ENCODE measurements at places on chromosomes 5 and 9.

- no peak for DNase-seq
Observed at GRCh38 chr9:77183581-77183980, 6.2 kb downstream of the VPS13A start.

DNA sequence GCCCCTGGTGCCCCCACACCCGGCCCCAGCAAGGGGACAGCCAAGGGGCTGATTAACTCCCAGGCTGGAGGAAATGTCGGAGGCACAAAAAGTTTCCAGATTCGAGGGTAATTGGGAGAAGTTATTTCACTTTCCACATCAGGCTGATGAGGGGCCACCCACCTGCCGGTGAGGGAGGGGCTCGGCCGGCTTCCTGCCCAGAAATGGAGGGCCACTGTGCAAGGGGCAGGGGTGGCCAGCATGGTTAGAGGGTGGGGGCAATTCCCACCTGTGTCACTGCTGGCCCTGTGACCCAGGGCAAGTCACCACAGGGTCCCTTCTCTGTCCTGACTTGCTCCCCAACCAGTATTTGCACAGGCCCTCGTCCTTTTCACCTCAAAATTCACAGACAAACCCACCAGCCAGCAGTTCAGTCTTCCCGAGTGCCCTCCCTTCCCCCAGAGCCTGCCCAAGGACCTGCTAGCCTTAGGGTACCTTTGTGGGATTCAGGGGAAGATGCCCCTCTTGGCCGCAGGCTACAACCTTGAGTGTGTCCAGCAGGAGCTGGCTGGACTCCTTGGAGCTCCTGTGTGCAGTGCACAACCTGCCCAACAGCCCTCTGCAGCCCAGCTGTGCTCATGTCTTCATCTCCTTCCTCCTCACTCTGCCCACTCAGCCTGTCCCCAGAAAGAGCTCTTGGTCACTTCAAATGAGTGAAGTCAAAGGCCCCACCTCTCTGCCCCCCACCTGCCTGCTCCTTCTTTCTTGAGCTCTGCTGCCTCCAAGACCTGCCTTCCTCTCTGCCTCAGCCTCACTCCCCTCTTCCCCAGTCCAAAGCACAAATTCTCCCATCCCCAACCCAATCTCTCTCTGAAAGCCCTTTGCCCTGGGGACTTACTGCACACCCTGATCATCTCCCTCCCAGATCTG is 130.5 kb downstream of the BARX1 start:
- DNase-seq, result no peak

DNA sequence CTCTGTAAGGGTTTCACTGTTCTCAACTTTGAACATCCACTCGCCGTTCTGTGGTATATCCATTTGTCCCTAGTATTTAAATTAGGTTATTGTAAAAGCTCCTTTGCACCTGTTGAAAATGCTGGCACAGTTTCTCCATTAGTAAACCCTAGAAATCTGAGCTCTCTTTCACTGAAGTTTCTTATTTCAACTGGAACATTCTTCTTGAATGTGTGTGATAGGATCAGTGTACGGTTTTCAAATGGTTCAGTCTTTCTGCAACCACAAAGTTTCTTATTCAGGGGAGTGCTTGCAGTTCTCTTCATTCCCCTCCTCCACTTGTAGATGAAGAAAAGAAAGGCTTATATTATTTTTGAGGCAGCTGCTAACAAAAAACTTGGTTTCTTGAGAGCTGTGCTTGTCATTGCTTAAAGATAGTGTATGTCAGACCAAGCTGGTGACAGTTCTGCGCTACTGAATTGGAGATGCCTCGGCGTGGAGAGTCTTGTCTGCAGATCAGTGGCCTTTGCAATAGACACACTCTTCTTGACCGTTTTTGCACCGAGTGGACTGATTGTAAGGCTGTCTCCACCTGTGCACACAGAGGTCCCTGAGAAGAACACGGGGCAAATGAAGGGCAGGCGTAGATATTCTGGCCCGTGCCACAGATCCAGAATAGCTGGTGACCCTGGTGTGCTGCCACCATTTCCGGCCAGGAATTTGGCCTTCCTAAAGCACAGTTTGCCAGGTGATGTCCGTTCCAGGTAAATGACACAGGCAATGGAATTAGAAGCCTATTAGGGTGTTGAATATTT is 102.2 kb downstream of the TRIO start:
- no peak for DNase-seq

- DNase-seq, result no peak
Observed at GRCh38 chr5:33229216-33229615, 211.5 kb upstream of the TARS1 start.

- DNase-seq, result no peak
Observed at GRCh38 chr5:5523066-5523505, 100.6 kb downstream of the ICE1 start.

GRCh38 chr9:121498150-121498486 is 1.5 kb downstream of the GGTA1 start:
- DNase-seq, result peak; percentile 71

DNA sequence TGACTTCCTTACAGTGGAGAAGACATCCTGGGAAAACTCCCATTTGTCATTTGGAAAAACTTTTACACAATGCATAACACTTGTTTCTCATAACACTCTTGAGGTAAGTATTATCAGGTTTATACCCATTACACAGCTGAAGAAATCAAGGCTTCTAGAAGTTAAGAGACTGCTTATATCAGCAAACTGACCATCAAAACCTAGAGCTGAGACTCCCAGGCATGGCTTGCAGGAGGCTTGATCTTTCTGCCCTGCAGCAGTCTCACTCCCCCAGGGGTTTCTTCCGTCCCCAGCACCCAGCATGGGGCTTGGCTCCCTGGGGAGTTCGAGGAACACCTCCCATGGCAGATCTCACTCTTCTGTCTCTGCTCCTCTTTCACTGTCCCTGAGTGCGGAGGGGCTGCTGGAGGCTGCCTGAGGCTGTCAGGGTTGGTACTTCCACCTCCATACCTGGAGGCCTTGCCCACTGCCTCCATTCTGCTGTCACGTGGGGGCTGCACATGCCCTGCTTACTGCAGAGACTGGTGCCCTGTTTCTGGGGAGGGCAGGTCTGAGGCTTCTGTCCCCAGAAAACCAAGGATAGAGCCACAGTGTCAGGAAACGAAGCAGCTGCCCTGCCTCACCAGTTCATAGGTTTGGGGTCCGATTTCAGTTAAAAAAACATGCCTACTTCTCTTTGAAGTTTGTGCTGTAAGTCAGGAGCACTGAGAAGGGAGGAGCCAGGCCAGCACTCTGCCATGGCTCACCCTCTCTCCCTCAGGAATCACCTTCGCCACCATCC is 202.5 kb downstream of the PAX5 start:
- DNase-seq, result no peak

- DNase-seq, result no peak
Observed at GRCh38 chr9:38026021-38026809, 42.8 kb downstream of the SHB start.

DNA sequence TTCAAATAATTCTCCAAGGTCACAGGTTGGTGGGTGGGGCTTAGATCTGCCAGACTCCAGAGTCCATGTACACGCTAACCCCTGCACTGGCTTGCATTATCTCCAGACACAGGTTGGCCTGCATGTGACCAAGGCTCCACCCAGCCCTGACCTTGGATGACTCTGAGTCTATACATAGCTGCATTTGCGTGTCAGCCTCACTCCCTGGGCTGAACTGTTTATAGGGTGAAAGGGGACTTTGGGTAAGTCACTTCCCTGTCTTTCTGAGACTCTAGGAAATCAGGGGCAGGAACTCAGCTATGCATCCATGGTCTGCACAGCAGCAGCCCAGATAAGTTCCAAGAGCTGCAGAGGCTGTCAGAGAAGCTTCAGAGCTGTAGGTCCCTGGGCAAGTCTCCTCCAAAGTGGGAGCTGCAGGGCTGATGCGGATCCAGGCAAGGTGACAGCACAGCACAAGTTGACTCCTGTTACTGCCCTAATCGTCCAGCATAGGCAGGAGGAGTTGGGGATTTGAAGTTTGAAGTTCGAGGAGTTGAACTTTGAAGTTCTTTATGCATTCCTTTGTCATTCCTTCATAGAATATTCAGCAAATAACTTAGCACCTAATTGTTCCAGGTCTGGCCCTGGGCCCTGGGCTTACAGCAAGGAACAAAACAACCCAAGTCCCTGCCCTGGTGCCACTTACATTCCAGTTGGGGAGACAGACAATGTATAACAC is 53.4 kb downstream of the SLC22A5 start:
- DNase-seq, result no peak

DNA sequence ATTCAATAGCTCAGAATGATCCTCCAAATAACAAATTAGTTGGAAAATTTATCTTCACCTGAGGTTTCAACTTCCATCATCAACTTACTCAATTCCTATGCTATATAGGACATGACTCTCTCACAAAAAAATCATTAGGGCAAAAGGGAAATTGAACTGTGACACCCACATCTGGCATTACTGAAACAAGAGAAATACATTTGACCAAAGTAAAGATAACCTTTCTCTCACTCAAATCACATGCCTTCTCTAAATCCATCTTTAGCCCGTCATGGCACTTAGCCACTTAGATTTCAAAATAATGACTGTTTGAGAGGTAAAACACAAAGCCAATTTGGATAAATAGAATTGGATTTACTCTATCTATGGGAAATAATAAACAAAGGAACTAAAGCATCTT is 126.4 kb downstream of the ADAMTS6 start:
- no peak for DNase-seq

DNA sequence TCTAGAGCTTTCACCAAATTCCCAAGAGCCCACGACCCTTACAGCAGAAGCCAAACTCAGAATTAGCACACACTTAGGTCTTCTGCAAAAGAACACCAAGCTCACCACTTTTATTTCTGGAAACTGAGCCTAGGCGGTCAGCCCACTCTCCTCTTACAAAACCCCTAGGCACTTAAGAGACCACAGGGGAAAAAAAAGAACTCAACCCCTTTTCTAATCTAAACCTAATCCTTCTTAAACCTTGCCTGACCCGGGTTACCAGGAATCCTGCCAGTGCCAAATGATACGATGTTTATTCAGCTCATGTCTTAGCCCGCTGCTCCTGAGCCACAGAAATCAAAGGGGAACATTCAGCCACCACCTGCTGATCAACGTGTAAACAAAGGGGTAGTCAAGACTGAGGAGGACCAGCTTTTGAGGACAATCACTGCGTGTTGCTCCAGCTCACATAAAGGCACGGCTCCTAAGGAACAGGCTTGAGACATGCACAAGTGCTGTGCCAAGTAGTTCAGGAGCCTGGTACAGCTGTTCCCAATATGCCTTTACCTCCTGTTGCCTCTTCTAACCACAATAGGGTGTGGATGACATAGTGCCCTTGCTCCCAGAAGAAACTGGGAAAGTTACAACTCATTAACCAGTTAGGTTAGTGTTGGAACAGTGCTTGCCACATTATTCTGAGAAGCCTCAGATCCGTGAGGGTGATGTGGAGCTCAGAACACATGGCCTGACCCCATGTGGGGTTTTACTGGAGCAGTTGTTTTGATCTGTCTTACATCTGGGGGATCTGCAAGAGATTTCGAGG is 49.3 kb downstream of the ZFAND5 start:
- DNase-seq, result peak; percentile 69

DNA sequence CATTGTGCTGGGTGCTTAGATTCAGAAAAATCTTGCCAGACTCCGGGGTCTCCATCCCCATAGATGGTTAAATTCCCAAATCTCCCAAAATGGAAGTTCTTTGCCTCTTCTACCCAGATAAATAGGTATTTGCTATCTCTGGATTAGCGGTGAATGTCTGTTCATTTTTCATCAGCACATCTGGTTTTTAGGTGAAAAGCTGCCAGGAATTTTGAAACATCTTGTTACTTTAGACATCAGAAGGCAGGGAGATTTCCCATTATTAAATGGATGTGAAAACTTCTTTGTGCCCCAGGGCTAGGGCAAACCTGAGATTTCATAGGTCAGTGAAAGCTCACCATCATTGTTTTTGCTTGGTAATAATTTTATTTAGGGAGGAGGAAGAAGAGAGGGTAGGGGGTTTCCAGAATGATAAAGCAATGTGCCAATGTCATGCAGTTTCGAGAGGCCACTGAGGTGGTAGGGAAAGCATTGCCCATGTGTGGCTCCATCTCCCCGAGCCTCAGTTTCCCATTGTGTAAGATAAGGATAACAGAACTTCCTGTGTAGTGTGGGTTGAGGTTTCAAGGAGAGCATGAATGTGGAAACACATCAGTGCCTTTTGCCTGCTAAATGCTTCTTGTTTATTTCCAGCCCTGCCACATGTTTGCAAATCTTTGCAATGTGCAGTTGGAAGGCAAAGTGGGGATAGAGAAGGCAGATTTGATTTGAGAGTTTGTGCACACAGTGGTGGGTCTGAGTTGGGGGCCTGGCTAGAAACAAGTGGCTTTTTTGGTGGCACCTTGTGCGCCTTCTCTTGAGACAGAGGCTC is 147.2 kb upstream of the KLF4 start:
- DNase-seq, result no peak

- DNase-seq, result no peak
Observed at GRCh38 chr5:156186760-156187159, 140.2 kb upstream of the SGCD start.

- DNase-seq, result no peak
Observed at GRCh38 chr9:13974891-13975290, 339.1 kb downstream of the NFIB start.

DNA sequence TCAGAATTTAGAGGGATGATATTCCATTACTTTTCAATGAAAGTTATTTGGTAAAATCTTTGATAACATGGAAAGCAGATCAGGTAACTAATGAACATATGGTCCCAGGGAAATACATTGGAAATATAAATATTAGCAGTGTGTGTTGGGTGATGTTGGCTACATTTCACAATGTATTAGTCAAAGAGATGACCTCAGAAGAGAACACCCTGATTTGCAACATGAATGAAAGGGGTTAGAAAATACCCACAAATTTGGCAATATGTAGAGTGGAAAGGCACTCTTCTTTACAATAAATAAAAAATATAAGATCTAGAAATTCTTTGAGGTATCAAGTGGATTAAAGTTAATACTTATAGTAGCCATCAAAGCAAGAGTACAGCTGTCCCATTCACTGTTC is 606.7 kb downstream of the PSAT1 start:
- DNase-seq, result no peak

DNA sequence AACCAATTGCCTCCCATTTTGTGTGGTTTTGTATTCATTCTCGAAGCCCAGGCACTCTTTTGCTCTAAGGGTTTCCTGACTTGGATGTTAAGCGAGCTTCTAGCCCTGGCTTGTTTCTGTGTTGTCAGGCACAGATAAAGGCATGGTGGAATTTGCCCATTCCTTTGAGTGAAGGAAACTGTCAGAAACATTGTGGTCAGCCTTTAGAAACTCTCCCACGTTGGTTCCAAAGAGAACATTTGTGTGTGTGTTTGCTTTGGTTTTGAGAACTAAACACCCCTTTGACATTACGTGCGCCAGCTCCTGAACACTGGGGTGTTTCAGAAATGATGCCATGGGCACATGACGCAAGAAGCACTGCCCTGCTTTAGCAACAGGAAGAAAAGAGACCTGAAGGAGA is 320.9 kb downstream of the NTRK2 start:
- DNase-seq, result no peak

- DNase-seq, result no peak
Observed at GRCh38 chr9:113416149-113416721, 5.7 kb downstream of the C9orf43 start.

DNA sequence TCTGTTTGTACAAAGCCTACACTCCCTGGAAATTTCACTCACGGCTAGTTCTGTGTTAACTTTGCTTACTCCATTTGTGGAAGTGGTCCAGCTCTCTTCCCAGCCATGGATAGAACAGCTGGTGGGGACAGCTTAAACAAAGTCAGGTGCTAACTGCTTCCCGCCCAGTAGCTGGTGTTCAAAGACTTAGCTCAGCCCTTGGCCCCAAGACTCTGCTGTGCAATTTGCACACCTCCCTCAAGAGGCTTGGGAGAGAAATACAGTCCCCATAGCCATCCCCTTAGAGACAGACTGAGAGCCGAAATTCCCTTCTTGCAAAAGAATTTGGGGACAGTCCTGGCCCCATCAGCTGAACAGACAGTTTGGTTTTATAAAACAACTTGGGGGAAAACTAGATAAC is 73.8 kb upstream of the RAI14 start:
- DNase-seq, result no peak

GRCh38 chr9:113578882-113579282 is 115.4 kb downstream of the RGS3 start:
- peak; percentile 22 for DNase-seq
